ENCODE measurements at places on chromosomes 12 and 14.

GRCh38 chr12:25715102-25715501, 162.0 kb upstream of the LMNTD1 start:
- no peak for DNase-seq

- no peak for DNase-seq
Observed at GRCh38 chr12:7017870-7018349, 366 bp downstream of the LPCAT3 start.

DNA sequence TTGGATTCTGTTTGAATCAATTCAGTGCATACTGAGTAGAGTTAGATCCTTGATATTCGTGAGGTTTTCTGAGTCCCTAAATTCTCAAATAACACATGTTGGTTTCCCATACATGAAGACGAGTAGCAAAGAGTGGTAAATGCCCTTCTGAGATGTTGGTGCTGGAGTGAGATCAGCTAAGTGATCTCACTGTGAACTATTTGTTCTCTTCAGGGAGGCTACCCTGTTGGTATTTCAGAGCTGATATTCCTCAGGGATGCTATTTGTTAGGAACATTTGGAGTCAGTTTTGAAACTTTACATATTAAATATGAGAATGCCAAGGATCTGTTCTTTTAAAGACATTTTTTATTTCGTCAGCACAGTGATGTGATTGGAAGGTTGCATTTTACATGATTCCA, 54.7 kb downstream of the SUSD6 start:
- DNase-seq: no peak

GRCh38 chr12:67141296-67142018, 127.7 kb upstream of the CAND1 start:
- no peak for DNase-seq

- no peak for DNase-seq
Observed at GRCh38 chr12:14418451-14418890, 53.0 kb downstream of the ATF7IP start.

All from D721Med (cell line).